ENCODE measurements at places on chromosomes 1 and 21.
A peak's percentile ranks its signal among the peaks of the same experiment; 100 is the strongest.

GRCh38 chr1:214843281-214843680 lies 239.3 kb upstream of the KCNK2 start:
- no peak for DNase-seq

GRCh38 chr1:172515436-172515835 lies 17.5 kb upstream of the SUCO start:
- DNase-seq, result no peak

GRCh38 chr1:25182629-25183028 lies 49.7 kb downstream of the SYF2 start:
- peak; percentile 46 for DNase-seq

GRCh38 chr1:195501118-195501517 lies 1107.1 kb downstream of the KCNT2 start:
- DNase-seq, result no peak

DNA sequence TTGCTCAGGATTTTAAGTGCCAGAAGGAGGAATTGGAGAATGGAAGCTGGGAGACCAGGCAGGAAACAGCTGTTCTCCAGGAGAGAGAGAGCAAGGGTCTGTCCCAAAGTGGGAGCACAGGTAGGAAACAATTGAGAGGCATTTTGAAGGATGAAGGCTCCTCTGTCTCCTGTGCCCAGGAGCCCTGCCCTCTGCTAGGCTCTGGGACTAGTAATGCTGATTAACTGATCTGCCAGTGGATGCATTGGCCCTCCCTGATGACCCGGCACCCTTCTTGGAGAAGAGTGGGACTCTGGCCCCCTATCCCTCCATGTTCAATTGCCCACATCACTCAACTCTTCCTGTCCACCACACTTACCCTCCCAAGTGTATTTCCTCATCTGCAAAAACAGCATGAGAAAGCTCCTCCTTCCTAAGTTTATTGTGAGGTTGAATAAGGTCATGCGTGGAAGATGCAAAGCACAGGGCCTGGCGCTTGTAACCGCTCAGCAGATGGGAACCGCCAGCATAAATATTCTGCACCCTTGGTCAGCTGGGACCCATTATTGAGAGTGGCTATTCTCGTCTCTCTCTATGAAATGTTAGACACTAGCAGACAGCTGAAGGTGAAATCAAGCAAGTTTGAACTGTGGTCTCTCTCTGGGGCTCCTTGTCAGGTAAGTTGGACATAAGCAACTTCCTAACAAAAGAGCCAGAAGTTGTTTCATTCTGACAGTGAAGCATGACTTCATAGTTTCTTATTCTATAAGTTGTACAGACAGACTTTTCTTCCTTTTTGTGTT lies 63.0 kb upstream of the ANGPTL1 start:
- peak; percentile 76 for DNase-seq

DNA sequence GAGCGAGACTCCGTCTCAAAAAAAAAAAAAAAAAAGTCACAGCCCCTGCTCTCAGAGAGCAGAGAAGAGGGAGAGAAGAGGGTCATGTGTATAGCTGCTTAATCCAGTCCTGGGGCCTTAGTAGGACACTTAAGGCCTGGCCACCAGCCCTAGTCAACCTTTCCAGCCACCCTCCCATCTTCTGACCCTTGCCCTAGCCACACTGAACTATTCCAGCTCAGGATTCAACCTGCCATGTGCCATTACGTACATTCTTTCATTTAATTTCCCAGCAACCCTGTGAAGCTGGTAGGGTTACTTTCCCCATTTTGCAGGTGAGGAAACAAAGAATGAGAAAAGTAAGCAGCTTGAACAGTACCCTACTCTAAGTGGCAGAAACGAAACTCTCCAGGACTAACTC lies 9.0 kb downstream of the FOXO6 start:
- no peak for DNase-seq

DNA sequence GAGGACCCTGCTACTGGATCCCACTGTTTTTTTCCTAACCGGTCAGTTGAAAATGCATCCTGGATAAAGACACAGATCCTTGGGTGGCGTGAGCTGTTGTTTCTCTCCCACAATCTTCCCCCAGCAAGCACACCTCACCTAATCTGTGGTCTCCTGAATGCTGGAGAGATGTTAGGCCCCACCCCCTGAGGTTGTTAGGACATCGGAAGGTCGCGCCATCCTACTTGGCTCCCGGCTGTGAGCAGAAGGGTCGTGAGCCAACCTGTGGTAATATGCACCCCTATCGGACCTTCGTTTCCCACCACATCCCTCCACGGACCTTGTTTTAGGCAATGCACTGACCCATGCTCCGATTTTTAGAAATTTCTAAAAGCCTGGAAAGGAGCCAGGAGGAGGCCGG lies 89.9 kb upstream of the IPO9 start:
- no peak for DNase-seq

DNA sequence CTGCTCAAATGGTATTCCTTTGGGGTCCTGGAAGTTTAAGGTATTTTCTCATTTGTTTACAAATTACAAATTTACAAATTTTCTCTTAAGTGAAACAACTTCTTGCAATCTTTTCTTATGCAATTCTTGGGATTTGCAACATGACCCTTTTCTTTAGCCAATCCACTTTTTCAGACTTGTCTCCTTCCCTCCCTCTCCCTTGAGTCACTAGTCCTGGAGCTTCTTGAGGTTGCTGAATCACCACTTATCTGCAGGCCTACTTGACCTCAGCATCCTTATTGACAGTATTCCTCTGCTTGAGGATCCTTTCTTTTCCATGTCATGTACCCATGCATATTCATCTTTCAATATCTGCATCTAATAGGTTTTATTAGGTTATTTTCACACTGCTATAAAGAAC lies 302.8 kb upstream of the ADAMTS5 start:
- peak; percentile 25 for DNase-seq

DNA sequence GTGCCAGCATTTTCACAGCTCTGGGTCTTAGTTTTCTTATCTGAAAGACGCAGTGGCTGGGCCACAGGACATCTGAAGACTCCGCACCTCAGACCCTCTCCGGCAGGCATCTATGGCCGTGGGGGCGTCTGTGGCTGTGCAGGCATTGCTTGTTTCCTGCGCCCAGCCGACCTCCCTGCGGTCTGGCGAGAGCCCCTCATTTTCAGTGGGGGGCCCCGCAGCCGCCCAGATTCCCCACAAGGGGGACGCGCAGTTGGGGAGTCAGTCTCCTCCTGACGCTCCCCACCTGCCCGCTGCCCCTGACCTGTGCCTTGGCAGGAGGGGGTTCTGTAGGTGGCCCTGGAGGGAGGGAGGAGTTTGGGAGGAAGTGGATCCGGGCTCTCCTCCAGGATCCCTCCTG lies 3.5 kb upstream of the TFF1 start:
- DNase-seq, result no peak

GRCh38 chr1:95039360-95040031 lies 33.3 kb downstream of the ALG14 start:
- DNase-seq, result no peak

DNA sequence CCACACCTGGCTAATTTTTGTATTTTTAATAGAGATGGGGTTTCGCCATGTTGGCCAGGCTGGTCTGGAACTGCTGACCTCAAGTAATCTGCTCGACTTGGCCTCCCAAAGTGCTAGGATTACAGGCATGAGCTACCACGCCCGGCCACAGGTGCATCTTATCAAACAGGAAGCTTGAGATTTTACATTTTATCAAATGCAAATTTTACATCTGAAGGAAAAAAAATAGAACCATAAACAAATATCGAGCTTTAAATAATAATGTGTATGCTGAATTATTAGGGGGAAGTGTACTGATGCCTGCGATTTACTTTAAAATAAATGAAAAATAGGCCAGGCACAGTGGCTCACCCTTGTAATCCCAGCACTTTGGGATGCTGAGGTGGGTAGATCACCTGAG lies 16.6 kb upstream of the BRWD1 start:
- no peak for DNase-seq

GRCh38 chr1:17086751-17087150 lies 32.5 kb downstream of the PADI2 start:
- DNase-seq, result no peak

DNA sequence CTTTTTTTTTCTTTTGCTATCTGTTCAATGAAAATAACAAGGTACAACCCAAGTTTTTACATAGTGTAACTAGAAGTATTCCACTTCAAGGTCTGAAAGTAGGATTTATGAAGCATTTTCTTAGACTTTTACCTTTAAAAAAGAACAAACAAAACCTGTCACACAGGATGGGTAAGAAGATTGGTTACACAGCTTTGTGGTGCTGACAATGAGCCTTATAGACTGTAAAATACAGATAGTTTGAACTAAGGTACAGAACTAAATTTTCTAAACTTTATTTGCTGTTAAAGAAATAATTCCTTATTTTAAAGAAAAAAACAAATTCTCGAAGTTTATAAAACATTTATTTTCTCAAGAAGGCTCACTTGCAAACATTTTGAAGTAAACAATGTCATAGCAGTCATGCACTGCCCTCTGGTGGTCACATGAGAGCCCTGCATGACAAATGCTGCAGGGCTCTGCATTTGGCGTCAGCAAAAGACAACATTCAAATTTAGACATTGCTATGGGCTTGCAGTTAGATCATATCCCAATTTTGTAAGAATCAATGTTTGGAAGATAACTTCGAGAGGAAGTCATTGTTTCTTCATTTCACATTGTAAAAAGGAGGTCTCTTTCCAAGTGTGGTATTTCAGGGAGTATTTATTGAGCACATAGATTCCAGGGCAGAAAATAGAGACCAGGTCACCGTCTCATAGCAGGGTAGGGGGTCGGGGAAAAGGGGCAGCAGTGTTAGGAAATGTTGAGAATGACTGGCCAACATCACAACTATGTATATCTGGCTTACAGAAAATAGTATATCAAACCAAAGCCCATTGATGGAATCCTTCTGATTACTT lies 115.3 kb upstream of the FMN2 start:
- DNase-seq, result no peak

- no peak for DNase-seq
Observed at GRCh38 chr1:220224033-220224432, 48.2 kb downstream of the RAB3GAP2 start.

DNA sequence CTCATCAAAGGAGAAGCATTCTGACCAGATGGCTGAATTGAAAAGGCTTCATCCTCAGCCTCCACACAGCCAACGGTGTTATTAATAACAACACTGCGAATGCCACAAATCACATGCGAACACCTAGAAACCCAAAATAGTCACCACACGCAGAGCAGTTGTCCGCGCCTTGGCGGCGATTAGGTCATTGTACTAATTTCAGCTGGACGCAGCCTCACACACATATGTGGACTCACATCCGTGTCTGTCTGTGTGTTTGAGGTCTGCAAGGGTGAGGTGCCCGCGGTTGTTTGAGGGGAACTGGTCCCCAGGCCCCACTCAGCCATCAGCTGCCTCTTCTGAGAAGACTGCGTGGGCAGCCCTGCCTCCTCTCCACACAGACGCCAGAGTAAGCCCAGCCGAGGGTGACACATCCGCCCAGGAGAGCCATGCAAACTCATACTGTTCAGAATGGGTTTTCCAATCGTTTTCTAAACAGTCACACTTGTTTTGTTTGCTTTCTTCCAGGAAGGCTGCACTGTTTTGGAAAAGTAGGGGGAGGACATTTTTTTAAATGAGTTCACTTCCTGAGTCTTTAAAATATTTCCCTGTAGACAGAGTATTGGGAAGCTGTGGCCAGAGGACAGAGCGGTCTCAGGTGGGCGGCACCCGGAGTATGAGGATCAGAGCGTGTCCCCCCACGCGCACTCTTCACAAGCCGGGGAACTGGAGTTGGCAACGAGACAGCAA lies 53.4 kb downstream of the TOMM20 start:
- DNase-seq, result peak; percentile 91

DNA sequence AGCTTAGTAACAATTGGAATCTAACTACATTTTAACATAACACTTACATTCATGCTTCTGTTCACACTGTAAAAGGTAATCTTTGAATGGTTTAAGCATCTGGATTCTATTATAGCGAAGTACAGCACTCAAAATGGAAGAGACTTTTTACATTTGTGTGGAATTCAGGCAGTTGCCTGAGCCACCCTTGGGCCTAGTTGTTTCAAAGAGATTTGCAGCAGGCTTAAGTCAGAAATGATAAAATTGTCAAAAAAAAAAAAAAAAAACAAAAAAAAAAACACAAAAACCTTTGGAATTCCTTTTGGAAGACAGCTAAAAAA lies 199.9 kb downstream of the LYPLAL1 start:
- no peak for DNase-seq

DNA sequence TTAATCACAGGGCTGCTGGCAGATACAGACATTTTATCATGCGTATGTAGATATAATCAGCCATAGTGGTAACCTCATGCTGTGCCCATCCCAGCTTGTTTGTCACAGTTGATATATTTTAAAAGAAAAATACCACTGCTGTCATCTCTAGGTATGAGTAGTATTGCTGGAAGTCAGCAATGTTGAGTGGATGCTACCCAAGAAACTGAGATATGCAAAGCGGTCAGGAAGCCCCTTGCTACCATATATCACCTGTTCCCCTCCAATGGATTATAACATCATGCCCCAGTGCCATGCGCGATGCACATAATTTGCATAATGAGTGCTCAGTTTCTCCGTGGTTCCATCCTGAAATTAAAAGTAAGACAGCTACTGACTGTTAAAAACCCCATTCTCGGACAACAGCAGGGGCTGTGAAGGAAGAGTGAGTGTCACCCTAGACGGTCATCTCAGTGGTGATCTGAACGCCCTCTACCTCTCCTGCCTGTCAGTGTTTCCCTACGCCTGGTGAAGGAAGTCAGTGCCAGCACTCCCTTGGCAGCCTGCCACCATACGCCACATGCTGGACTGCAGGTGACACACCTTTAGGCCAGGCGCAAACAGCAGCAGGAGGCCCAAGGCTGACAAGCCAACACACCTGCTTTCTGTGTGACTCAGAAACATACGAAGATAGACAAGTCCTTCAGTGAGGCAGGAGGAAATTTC lies 2.7 kb downstream of the IL10RB start:
- no peak for DNase-seq

GRCh38 chr1:51740652-51741051 lies 123.8 kb downstream of the OSBPL9 start:
- no peak for DNase-seq

DNA sequence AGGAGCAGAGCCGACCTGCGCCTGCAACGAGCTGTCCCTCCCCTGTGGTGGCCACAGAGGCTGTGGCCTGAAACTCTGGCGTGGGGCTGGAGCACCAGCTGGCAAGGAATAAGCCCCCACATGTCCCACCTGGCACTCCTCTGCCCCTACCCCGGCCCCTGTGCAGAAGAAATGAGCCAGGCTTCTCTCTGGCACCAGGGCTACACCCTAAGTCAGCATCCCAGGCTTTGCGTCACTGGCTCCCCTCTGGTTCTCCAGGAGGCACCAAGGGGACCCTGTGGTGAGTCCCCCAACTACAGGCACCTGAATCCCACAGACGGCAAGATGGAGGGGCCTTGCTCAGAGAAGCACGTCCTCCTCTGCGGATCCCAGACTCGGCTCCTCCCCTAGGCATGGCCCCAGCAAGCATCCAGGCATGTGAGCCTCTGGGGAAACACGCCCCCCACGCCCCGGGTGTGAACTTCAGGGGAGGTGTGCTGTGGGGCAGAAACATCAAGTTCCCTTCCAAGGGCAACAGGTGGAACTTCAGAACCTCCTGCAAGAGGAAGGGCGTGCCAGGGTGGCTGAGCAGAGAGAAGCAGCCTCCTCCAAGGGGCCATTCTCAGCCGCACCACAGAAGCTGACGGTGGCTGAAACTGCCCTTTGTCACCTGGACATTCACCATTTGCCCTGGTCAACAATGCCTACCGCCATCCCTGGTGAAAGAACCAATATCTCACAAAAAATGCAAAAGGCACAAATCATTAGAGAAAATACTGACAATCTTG lies 2.9 kb downstream of the KRTAP10-7 start:
- DNase-seq, result no peak

Measured in lower leg skin (tissue), 4 donors.